ENCODE measurements at places on chromosomes 5 and 9.

DNA sequence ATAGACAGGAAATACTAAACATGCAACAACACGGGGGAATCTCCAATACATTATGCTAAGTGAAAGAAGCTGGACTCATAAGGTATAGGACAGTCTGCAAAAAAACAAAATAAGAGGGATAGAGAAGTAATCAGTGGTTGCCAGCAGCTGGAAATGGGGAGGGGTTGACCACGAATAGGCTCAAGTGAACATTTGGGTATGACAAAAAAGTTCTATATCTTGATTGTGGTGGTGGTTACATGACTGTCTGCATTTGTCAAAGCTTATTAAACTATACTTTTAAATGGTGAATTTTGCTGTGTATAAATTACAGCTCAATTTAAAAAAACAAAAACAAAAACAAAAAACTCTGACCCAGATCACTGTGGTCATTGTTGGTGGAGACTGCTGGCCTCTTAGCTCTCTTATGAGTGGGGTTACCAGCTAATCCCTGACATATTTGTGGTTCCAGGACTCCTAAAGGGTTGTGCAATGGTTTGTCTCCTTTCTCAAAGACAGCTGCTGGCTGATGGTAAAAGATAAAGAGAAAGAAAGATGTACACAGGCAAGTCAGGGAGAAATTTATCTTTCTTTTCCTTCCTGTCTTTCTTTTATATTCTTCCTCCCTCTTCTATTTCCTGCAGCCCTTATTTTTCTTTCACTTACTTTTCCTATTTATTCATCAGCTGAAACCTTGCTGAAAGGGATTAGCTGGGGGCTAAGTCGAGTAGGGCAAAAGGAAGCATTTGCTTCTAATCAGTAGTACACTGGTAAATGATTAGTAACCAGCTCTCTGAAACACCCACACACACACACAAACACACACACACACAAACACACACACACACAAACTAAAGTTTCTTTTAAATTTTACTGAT is 42.6 kb upstream of the APC start:
- no peak for DNase-seq

GRCh38 chr9:21023861-21024260 is 7.6 kb downstream of the HACD4 start:
- DNase-seq = no peak

- no peak for DNase-seq
Observed at GRCh38 chr5:38258319-38259061, at the start of gene EGFLAM. Gene EGFLAM, plus strand, starts transcription at chr5:38258559. Its CDS starts 196 bp downstream, at chr5:38258755.

DNA sequence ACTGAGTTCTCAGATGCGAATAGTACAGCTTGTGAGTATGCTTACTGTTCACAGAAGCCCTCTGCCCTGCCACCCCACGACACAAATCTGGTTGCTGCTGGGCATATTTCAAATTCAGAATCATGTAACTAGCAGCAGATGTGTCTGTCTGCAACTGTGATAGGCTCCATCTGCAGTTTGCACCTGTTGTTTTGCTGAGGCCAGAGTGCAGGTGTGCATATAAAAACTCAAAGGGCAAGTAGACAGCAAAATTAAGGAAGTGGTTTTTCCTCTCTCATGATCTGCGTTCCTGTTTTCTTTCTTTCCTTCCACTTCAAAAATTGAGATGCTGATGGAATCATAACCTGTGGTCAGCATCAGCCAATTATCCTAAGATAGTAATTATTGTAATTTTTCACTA is 1000.5 kb downstream of the PTPRD start:
- no peak for DNase-seq

GRCh38 chr5:35862126-35862525 is 5.4 kb downstream of the IL7R start:
- no peak for DNase-seq

GRCh38 chr5:172044631-172045314 is 38.3 kb upstream of the FBXW11 start:
- no peak for DNase-seq

Measured in stimulated activated CD8-positive, alpha-beta memory T cell treated with anti-CD3 and anti-CD28 coated beads, Interleukin-7, amount 100 ng/mL, for 48 hours (primary cell).